ENCODE measurements at places on chromosomes 16 and 17.

DNA sequence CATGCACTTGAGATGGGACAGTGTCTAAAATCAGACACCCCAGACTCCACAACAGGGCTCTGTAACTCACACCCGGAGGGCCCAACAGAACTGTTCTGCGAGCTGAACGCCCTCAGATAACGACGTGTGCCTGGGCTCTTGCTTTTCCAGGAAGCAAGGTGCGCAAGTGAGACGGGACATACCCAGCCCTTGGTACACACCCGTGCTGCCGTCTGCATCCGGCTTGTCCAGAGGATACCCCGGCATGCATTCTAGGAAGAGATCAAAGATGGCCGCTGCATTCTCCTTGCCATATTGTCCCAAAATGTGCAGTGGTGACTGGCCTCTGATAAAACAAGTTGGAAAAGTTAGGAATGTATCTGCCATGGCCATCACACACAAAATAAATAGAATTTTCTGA lies 29.4 kb downstream of the CYB5D2 start:
- no peak for DNase-seq

- DNase-seq = no peak
These were observed 5.6 kb downstream of the PLEKHG4 start for GRCh38 chr16:67284699-67285646.

GRCh38 chr17:20226814-20227482 lies 217.8 kb downstream of the SPECC1 start:
- DNase-seq = peak; percentile 84

DNA sequence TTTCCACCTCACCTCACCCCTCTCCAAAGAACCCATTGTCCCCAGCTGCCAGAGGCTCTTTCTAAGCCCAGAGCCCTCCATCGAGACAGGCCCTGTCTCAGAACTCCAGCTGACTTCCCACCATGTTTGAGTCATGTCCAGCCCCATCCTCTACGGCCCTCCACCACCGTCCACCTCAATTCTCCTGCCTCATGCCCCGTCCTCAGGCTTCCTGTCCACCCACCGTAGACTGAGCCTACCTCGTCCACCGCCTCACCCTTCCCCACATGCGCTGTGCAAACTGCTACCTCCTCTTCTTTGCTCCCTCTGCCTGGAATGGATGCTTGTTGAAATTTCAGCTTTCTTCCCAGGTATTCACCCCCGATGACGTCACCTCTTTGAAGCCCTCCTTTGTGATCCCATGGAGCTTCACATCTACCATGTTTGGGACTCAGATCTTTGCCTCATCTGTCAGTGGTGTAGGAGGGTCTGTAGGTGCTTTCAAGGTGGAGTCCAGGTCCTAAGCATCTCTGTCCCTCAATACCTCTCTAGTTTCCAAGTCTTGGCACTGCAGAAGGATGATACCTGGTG lies 149.0 kb downstream of the MRM1 start:
- no peak for DNase-seq

- DNase-seq = no peak
These were observed 21.4 kb upstream of the SLC46A1 start for GRCh38 chr17:28427371-28427770.

DNA sequence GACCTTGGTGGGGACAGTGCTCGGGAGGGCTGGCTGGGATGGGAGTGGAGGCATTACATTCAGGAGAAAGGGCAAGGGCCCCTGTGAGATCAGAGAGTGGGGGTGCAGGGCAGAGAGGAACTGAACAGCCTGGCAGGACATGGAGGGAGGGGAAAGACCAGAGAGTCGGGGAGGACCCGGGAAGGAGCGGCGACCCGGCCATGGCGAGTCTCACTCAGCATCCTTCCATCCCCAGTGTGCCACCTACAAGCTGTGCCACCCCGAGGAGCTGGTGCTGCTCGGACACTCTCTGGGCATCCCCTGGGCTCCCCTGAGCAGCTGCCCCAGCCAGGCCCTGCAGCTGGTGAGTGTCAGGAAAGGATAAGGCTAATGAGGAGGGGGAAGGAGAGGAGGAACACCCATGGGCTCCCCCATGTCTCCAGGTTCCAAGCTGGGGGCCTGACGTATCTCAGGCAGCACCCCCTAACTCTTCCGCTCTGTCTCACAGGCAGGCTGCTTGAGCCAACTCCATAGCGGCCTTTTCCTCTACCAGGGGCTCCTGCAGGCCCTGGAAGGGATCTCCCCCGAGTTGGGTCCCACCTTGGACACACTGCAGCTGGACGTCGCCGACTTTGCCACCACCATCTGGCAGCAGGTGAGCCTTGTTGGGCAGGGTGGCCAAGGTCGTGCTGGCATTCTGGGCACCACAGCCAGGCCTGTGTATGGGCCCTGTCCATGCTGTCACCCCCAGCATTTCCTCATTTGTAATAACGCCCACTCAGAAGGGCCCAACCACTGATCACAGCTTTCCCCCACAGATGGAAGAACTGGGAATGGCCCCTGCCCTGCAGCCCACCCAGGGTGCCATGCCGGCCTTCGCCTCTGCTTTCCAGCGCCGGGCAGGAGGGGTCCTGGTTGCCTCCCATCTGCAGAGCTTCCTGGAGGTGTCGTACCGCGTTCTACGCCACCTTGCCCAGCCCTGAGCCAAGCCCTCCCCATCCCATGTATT lies 1.1 kb downstream of the CSF3 start:
- DNase-seq = no peak
